ENCODE measurements at places on chromosomes 2 and 18. TPM values are rescaled to one million over a fixed set of nuclear protein-coding genes. Genes with fewer than 3 reads are reported as not detected.
A peak's percentile ranks its signal among the peaks of the same experiment; 100 is the strongest.

DNA sequence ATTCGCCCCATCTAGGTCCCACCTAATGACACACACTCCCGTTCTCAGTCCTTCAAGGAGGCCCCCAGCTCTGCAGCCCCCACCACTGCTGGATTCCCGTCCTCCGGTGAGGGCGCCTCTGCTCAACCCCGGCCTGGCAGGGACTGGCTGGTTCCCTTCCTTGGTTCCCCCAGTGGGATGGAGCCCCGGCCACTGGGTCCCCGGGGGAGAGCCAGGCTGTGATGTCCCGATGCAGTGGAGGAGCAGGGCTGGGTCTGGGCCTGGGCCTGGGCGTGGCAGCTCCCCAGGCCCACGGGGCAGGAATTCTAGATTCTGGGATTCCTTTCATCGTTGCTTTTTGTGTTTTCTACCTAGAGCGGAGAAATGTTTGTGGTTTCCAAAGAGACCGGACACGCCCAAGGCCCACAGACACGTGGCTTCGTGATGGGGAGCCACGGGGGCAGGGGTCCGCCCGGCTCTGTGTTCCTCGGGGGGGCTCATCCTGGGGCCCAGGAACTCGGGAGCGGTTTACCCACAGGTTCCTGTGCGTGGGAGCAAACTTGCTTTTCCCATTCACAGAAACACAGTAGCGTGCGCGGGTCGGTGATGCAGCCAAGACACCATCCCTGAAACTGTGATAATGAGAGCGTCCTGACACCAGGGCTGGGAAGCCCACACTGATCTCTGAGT lies 67.0 kb downstream of the SLC66A2 start:
- DNase-seq, result no peak
- no peaks in the 10 kb centered on the region for H3K4me1 ChIP-seq
- no peak overlapping the region for H3K4me3 ChIP-seq
- H3K27ac ChIP-seq, result no peak overlapping the region
- H3K36me3 ChIP-seq, result no peaks in the 10 kb centered on the region

RAB6C gene
- total RNA-seq, result not detected

NAT8 gene
- not detected for total RNA-seq

VAMP5 gene
- 21.8 TPM for total RNA-seq

AQP12B gene
- total RNA-seq, result not detected

CHRNG gene
- not detected for total RNA-seq

DNA sequence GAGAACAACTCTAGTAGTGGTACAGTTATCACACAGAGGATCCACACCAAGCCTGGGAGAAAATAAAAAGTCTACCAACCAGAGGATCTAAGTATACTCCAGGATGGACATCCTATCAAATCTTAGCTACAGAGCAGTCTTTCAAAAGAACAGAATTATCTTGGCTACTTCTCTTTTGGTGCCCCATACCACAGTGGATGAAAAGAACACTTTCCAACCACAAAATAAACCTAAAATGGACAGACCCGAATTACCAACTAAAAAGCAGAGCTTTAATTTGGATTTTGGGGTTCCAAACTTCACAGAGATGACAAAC lies 116.1 kb downstream of the SRBD1 start:
- H3K36me3 ChIP-seq, result no peaks in the 10 kb centered on the region
- H3K4me3 ChIP-seq, result no peak overlapping the region
- no peaks in the 10 kb centered on the region for H3K27me3 ChIP-seq
- peaks cover 14% of the 10 kb centered on the region for H3K4me1 ChIP-seq
- no peak for DNase-seq

GRCh38 chr2:62176801-62177200 lies 19.1 kb upstream of the B3GNT2 start:
- peaks cover 5% of the 10 kb centered on the region for H3K4me1 ChIP-seq
- H3K4me3 ChIP-seq, result no peak overlapping the region
- H3K27me3 ChIP-seq, result no peaks in the 10 kb centered on the region
- DNase-seq, result no peak
- H3K27ac ChIP-seq, result no peak overlapping the region
- no peaks in the 10 kb centered on the region for H3K36me3 ChIP-seq

CFAP65 gene
- total RNA-seq, result not detected

- DNase-seq, result peak; percentile 84
- H3K4me3 ChIP-seq, result no peak overlapping the region
- peak overlapping the region; percentile 90 for H3K27ac ChIP-seq
- H3K36me3 ChIP-seq, result no peaks in the 10 kb centered on the region
- H3K4me1 ChIP-seq, result peaks cover 71% of the 10 kb centered on the region
Measured at GRCh38 chr2:62142054-62142453, 53.9 kb upstream of the B3GNT2 start.

GRCh38 chr2:48841126-48841525 lies 85.6 kb upstream of the LHCGR start:
- no peaks in the 10 kb centered on the region for H3K27me3 ChIP-seq
- H3K4me3 ChIP-seq, result no peak overlapping the region
- H3K27ac ChIP-seq, result no peak overlapping the region
- no peak for DNase-seq
- no peaks in the 10 kb centered on the region for H3K36me3 ChIP-seq

All from GM12878 (cell line).